ENCODE measurements at places on chromosomes 3 and 15.

- no peak for DNase-seq
Observed at GRCh38 chr3:10992017-10992942, at the start of gene SLC6A1. Gene SLC6A1 (plus strand): TSS chr3:10992748. CDS start chr3:11017212, 24,464 bp downstream.

DNA sequence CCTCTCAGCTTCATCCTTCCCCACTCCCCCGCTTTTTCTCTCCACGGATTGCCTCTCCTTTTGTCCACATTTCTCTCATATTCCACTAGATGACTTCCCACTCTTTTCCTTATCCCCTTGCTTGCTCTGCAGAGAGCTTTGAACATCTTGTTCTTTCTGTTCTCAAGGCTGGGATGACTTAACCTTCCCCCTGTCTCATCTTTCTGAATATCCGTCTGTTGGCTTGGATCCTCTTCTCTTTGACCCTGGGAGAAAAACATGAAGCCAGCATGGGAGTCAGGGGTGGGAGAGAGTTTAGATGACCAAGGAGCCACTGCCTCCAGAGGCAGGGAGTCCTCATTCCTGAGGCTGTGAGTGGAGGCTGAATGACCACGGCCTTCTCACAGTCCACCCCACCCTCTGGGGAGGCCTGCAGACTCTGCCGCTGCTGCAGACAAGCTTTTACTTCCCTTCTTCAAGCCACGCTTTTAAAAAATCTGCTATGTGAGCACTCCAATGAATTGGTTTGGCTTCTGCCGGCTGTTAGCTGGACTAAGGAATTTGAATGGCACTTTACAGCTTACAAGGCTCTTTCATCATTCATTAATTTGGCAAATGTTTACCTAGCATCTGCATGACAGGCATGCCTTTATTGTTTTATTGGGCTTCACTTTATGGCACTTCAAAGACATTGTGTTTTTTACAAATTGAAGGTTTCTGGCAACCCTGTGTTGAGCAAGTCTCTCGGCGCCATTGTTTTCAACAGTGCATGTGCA lies 111.6 kb upstream of the SLC6A6 start:
- no peak for DNase-seq

DNA sequence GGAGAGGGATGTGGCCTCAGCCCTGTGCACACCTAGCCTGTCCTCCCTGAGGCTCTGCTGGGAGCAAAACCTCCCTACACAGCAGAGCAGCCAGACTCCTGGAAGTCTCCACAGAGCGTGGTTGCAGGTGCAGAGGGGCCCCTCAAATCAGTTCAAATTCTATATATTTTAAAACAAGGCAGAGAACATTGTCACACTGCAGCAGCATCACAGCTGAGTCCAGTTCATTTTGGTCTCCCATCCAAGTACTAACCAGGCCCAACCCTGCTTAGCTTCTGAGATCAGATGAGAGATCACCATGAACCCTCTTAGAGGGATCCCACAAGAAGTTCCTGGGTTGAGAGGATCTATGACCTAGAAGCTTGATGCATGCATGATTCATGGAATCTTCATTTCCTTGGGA lies 331.0 kb upstream of the RGMA start:
- DNase-seq, result no peak

DNA sequence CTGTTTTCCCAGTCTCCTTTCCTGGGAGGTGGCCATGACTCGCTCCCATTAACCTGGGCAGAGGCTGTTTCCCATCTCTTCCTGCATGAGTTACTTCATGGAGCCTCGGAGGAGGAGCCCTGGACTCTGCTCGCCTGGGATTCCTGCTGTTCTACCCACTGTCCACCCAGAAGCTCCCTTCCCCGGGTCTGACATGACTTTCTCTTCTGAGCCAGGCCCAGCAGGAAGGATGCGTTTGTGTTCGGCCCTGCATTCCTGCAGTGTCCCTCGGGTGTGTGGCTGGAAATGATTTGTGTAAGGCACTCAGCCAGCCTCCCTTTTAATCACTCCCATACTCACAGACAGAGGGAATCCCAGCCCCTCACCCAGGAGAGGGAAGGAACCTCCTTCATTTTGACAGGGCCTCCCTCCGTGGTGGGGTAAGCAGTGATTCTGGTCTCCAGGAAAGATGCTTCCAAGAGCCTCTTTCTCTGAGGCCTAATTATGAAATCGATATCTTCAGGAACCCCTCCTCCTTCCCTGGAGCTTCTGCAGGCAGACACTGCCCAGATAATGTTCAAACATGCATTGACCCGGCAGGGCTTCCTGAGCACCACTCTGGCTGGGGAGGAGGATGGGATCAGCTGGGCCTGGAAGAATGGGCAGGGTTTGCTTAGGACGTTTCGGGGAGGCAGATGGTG lies 41.6 kb upstream of the DLG1 start:
- no peak for DNase-seq

All from activated CD4-positive, alpha-beta T cell treated with anti-CD3 and anti-CD28 coated beads, Interleukin-2, Interleukin-4, amounts not matched to agents 100 ng/mL and 50 ng/mL, durations not matched to agents 16 hours and 8 hours (primary cell).